Smooth muscle cell of the pulmonary artery (primary cell): ENCODE measurements at places on chromosomes 7 and 10. TPM values are rescaled to one million over a fixed set of nuclear protein-coding genes. Genes with fewer than 3 reads are reported as not detected.

GRM3 gene
- total RNA-seq = not detected in 2 replicates

CDK1 gene
- total RNA-seq = 4.7 and 18.5 TPM in 2 replicates

SCIN gene
- 0.23 and 1.2 TPM in 2 replicates for total RNA-seq

C10orf62 gene
- 0.13 TPM in 1 of 2 replicates, not detected in the other for total RNA-seq

ANKRD2 gene
- total RNA-seq = 0.33 and 1.1 TPM in 2 replicates

FIS1 gene
- 101 and 107 TPM in 2 replicates for total RNA-seq

MAT1A gene
- not detected in 2 replicates for total RNA-seq

CCDC3 gene
- total RNA-seq = 23.1 and 64.4 TPM in 2 replicates

NEUROD6 gene
- total RNA-seq = not detected in 2 replicates

ABCC2 gene
- total RNA-seq = 0.59 and 1.2 TPM in 2 replicates

SLC16A9 gene
- 2.5 and 15.1 TPM in 2 replicates for total RNA-seq

PMPCB gene
- total RNA-seq = 44.3 and 59.2 TPM in 2 replicates

CLRN3 gene
- total RNA-seq = not detected in 2 replicates

HMX3 gene
- not detected in 2 replicates for total RNA-seq

ACHE gene
- 0.07 and 0.13 TPM in 2 replicates for total RNA-seq

SLC26A4 gene
- total RNA-seq = 0.56 and 1.2 TPM in 2 replicates

CREB5 gene
- total RNA-seq = 1.7 and 7.6 TPM in 2 replicates
